ENCODE measurements at places on chromosomes 1 and 21.
A peak's percentile ranks its signal among the peaks of the same experiment; 100 is the strongest.

- DNase-seq = no peak
These were observed 15.7 kb downstream of the SSR2 start for GRCh38 chr1:156004843-156005584.

DNA sequence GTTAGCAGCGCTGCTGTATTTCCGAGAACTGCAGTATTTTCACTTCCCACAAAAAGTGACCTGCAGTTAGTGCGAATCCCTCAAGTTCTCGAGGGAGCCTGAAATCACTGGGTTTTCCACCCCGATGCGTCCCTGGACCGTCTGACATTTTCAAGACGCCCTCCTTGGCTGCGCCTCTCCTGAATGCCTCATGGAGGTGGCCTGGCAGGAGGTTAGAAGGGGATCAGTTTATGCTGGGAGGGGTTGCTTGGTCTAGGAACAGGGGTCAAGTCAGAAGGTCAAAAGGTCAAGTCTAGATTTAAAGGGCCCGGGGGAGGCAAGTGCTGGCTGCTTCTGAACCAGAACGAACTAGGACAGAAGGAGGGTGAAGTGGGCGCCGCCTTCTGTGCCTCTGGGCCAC lies 176.8 kb downstream of the PRDM16 start:
- DNase-seq = no peak

DNA sequence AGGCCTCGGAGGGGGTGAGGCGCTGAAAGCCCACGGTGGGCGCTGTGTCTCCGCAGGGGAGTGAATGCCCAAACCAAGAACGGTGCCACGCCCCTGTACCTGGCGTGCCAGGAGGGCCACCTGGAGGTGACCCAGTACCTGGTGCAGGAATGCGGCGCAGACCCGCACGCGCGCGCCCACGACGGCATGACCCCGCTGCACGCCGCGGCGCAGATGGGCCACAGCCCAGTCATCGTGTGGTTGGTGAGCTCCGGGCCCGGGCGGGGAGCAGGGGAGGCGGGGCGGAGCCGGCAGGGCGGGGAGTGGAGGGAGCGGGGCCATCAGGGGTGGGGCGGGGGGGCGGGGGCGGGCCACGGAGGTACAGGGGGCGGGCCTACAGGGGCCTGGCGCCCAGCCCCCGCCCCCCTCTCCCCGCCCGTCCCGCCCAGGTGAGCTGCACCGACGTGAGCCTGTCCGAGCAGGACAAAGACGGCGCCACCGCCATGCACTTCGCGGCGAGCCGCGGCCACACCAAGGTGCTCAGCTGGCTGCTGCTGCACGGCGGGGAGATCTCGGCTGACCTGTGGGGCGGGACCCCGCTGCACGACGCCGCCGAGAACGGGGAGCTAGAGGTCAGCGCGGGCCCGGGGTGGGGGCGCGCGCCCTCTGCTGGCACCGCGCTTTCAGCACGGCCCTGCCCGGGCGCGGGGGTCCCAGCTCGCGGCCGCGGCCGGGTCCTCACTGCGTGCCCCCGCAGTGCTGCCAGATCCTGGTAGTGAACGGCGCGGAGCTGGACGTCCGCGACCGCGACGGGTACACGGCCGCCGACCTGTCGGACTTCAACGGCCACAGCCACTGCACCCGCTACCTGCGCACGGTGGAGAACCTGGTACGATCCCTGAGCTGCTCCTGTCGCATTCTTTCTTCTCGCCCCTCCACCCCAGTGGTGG lies 15.9 kb downstream of the ESPN start:
- peak; percentile 60 for DNase-seq

- DNase-seq = no peak
These were observed 351.0 kb downstream of the COL11A1 start for GRCh38 chr1:102757363-102757762.

GRCh38 chr1:35619237-35620121 lies 21.8 kb downstream of the PSMB2 start:
- DNase-seq = no peak

DNA sequence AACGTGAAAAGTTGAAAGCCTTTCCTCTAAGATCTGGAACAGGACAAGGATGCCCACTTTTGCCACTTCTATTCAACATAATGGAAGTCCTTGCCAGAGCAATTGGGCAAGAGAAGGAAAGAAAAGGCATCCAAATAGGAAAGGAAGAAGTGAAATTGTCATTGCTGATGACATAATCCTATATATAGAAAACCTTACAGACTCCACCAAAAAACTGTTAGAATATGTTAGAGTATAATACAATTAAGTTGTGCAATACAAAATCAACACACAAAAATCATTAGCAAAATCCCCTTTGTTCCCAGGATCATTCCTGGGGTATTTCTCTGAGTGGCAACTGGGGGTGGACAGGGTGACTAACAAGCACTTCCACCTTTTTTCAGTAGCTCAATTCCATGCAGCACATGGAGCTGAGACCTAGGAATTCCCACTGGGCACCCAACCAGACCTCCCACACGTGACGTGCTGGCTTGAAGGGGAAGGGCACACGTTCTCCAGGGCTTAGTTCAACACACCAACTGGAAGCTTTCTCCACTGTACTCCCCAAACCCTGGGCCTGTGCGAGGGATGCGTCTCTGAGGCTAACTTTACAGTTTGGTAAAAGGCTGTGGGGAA lies 9.6 kb downstream of the STUM start:
- no peak for DNase-seq

- DNase-seq = peak; percentile 88
These were observed 10.1 kb downstream of the CFAP45 start for GRCh38 chr1:159889821-159890252.

GRCh38 chr1:185598332-185598731 lies 135.9 kb upstream of the HMCN1 start:
- no peak for DNase-seq

- DNase-seq = no peak
These were observed 81.3 kb downstream of the NEK7 start for GRCh38 chr1:198238121-198238520.

DNA sequence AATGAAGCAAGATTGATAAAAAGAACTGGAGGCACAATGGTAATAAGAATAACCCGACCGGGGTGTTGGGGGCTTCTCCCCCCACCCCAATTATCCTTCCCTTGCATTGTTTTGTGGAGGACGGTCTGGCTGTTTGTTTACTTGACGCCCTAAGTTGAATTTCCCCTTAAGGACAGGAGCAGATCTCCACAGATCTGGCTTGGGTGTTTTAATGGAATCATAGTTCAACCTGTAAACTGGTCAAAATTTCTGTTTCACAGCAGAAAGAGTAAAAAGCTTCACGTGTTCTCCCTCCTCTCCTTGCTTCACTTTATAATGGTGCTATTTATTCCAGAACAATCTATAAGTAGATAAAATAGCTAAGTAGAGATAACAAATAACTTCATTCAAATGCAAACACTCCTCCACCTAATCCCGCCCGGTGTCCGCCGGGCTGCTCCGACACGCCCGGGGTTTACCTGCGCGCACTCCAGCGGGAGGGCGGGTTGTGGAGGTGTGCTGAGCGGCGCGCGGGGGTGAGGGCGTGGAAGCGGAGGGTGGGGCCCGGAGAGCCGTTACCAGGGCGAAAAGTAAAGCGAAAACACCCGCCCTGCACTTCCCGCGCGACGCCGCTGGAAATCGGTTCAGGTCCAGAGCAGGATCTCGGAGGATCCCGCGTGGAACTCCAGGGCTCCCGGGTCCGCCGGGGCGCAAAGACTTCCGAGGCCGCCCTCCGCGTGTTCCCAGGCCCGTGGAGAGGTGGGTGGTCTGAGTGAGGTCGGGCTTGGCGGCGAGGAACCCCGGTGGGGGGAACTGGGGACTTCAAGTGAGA lies 2.0 kb upstream of the ATF3 start:
- DNase-seq = peak; percentile 22

- no peak for DNase-seq
These were observed 51.7 kb downstream of the RPS6KA1 start for GRCh38 chr1:26581287-26581651.

DNA sequence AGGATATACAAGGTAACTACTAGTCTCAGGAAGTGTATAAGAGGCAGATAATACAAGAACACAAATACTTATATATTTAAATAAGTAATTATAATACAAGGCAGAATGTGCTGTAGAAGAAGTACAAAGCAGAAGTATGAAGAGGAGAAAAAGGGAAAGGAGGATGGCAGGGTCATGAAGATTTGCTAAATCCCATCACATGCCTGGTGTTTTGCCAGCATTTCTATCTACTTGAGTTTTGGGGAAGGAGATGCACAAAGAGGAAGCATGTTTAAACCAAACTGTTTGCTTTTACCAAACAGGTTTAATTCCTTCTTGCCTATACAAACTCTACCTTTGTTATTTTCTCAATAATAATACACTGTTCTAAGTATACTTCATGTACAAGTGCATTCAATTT lies 60.9 kb upstream of the PODN start:
- DNase-seq = no peak

DNA sequence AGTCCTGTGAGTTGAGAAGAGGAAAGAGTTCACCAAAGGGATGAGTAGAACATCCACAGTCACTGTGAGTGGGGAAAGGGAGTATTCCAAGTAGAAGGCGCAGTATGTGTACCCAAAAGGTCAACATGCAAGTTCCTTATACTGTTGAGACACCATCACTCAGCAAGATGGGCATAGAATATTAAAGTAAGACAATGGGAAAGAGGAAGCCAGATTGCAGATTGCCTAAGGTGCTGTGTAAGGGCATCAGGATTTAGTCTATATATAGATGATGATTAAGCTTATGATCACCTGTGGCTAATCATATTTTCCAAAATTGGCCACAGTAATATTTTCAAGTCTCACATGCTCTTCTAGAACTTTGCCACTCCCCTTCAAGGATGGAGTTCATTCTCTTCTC lies 120.1 kb upstream of the CAMK1G start:
- DNase-seq = no peak

DNA sequence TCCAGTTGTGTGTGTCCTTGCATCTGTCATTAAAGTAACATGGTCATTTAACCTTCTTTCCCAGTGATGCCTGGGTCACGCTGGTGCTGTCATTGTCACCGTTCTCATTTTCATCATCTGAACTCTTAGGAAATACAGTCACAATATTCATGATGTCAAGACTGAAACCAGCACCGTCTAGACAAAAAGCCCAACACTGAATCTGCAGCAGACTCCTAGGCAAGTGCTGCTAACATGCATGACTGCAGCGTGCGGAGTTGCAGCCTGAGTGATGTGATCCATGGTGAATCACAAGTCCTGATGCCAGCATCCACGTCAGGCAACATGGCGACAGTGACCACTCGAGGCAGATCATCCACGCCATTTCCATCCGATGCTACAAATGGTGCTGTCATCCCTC lies 37.6 kb downstream of the MRPL37 start:
- no peak for DNase-seq

DNA sequence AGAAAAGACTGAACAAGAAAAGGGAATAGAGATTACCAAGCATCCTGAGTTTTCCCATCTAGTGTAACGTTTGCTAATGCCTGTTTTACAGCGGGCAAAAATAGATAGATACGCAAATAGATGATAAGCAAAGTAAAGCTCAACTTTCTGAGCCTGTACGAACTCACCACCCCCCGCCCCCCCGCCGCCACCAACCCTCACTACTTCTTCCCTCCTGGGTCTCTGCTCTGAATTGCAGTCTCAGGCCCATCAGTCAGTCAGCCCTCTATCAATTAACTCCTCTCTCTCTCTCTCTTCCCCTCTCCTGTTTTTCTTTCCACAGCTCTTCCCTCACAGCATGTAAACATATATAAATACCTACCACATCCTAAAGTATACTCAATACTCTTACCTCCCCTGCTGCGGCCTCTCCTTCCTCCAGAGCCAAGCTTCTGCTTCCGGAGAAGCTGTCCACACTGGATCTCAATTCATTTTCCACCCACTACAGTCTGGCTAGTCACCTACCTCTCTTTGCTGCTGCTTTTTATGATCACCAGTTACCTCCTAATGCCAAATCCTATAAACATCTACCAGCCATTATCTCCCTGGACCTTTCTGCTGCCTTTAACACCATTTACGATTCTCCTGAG lies 64.6 kb downstream of the CAPN2 start:
- DNase-seq = no peak

DNA sequence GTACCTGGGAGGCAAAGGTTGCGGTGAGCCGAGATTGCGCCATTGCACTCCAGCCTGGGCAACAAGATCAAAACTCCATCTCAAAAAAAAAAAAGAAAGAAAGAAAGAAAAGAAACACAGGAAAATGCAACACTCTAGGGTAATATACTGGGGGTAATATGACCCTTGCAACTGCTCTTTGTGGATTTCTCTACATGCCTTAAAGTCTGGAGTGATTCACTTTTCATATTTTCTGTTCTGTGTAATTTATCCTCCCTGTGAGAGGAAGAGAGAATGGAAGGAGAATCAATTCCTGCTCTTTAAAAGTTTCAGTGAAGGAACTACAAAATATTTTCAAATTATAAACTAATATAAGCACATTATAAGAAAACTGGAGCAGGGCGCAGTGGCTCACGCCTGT lies 22.7 kb downstream of the RIT1 start:
- no peak for DNase-seq

DNA sequence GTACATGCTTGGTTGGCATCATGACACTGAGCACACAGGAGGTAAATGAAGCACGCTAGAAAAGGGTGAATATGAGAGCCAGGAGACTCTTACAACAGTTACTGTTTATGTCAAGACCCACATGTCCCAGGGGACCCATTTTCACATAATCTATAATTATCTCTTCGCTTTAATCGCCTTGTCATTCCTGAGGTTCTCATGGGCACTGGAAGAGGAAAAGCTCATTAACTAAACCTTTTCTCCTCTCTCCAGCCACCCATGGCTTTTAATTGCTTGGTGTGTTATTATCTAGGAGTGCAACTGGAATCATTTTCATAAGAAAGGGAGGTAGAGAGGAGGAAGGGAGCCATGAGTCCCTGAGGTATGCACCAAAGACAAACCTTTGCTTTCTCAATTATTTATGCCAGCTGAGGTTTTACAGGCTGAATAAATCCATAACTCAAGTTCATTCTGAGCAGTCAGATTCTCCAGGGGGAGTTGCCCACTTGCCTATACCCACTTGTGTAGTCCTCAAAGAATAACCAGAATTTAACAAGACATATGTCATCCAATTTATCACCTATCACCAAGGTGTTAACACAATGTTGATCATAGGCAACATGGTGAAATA lies 77.4 kb downstream of the ACBD6 start:
- DNase-seq = no peak

- no peak for DNase-seq
These were observed 28.5 kb upstream of the XPR1 start for GRCh38 chr1:180603223-180603849.

DNA sequence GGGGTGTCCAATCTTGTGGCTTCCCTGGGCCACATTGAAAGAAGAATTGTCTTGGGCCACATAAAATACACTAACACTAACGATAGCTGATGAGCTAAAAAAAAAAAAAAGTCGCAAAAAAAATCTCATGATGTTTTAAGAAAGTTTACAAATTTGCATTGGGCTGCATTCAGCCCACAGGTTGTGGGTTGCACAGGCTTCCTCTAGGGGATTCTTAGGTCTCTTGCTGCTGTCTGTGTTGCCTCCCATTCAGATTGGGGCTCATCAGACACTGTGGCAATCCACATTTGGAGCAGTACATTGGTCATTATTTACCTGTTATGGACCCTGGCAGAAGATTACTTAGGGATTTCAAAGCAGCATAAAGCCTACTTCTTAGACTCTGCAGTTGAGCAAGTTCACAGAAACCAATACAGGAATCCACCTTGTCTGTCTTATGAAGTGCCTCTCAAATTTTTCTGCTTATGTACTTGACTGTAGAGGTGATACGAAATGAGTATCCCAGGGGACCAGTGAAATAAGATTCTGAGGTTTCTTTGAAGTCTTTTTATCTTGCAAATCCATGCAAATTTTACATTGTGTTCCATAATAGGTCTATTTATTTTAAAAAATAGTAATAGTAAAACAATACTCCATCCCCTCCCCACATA lies 205.5 kb downstream of the RPS6KC1 start:
- no peak for DNase-seq

Measured in hepatic stellate cell (primary cell).